ENCODE measurements at places on chromosomes 4 and X. TPM values are rescaled to one million over a fixed set of nuclear protein-coding genes. Genes with fewer than 3 reads are reported as not detected.

SATL1 gene
- total RNA-seq: 0.16 TPM

KLHL4 gene
- total RNA-seq: 2.0 TPM

CSAG3 gene
- total RNA-seq: not detected

AMBN gene
- not detected for total RNA-seq

PAGE2 gene
- not detected for total RNA-seq

S100G gene
- not detected for total RNA-seq

PPP2R2C gene
- 5.5 TPM for total RNA-seq

RBM47 gene
- total RNA-seq: 3.3 TPM

PAGE5 gene
- not detected for total RNA-seq

FAM193A gene
- 19.5 TPM for total RNA-seq

H2BW2 gene
- not detected for total RNA-seq

EVC2 gene
- total RNA-seq: 1.3 TPM

LEF1 gene
- total RNA-seq: 4.5 TPM

NPY2R gene
- not detected for total RNA-seq

AKAP14 gene
- total RNA-seq: not detected

NPY1R gene
- total RNA-seq: 1.6 TPM
